ENCODE measurements at places on chromosomes 7 and 10. TPM values are rescaled to one million over a fixed set of nuclear protein-coding genes. Genes with fewer than 3 reads are reported as not detected.
A peak's percentile ranks its signal among the peaks of the same experiment; 100 is the strongest.

DNA sequence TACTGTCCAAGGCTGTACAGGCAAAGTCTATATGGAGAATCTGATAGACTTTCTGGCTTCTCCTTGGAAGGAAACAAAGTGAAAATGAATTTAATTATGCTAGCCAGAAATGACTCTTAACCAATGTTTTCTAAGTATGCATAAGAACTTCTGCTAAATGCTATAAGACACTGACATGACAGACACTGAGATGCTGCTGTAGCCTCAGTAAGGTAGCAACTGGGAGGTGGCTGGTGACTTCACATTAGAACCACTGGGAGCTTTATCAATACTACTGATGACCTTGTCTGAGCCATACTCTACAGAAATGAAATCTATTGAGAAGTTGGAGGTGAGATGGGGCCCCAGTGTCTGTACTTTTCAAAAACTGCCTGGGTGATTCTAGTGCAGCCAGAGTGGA, 188.6 kb downstream of the ZNF365 start:
- DNase-seq = no peak
- H3K4me3 ChIP-seq = no peak overlapping the region
- H3K27me3 ChIP-seq = peaks cover 14% of the 10 kb centered on the region
- H3K27ac ChIP-seq = no peak overlapping the region

GRCh38 chr10:102476466-102477141, 25.3 kb upstream of the C10orf95 start:
- peaks cover 8% of the 10 kb centered on the region for H3K36me3 ChIP-seq
- H3K27ac ChIP-seq = no peak overlapping the region
- no peak overlapping the region for H3K4me3 ChIP-seq
- peaks cover 3% of the 10 kb centered on the region for H3K4me1 ChIP-seq
- DNase-seq = no peak

The GBF1 gene
- total RNA-seq = 48.7 TPM

GRCh38 chr7:100483090-100483721, 521 bp upstream of the NYAP1 start:
- peak overlapping the region; percentile 92 for H3K4me3 ChIP-seq
- H3K27me3 ChIP-seq = no peaks in the 10 kb centered on the region
- peak; percentile 88 for DNase-seq
- H3K4me1 ChIP-seq = peaks cover 21% of the 10 kb centered on the region
- H3K27ac ChIP-seq = peak overlapping the region; percentile 78

GRCh38 chr10:26311383-26311940, 94.9 kb downstream of the GAD2 start:
- no peak overlapping the region for H3K4me3 ChIP-seq
- no peak for DNase-seq
- no peak overlapping the region for H3K27ac ChIP-seq

The MLXIPL gene
- 27.8 TPM for total RNA-seq

GRCh38 chr7:87159538-87159937, 7.3 kb downstream of the DMTF1 start:
- DNase-seq = no peak
- H3K27ac ChIP-seq = no peak overlapping the region
- H3K27me3 ChIP-seq = no peaks in the 10 kb centered on the region

- no peak for DNase-seq
- H3K27ac ChIP-seq = no peak overlapping the region
- H3K4me1 ChIP-seq = no peaks in the 10 kb centered on the region
- no peaks in the 10 kb centered on the region for H3K36me3 ChIP-seq
Measured at GRCh38 chr7:155935726-155936125, 123.5 kb upstream of the SHH start.

The PPP1R17 gene
- 4.5 TPM for total RNA-seq

- H3K4me3 ChIP-seq = no peak overlapping the region
- H3K36me3 ChIP-seq = no peaks in the 10 kb centered on the region
- no peak for DNase-seq
- no peaks in the 10 kb centered on the region for H3K4me1 ChIP-seq
- H3K27ac ChIP-seq = no peak overlapping the region
Measured at GRCh38 chr10:27407271-27407670, 96.8 kb upstream of the RAB18 start.

DNA sequence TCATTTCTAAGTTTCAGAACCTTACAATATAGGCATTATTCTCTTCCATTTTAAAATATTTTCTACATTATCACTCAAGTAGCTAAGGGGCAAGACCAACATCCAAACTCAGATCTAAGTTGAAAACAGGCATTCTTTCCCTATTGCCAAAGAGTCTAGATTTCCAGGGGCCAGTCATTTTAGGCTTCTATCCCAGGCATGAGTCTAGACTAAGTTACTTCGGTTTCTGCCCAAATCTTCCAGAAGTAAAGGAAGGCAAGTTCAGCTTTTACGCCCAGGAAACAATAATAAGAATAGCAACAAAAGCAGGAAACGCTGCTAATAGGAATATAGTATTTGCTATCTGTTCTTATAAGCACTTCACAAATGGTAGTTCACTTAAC, 189.9 kb downstream of the DGKI start:
- no peaks in the 10 kb centered on the region for H3K36me3 ChIP-seq
- peaks cover 18% of the 10 kb centered on the region for H3K27me3 ChIP-seq
- no peak overlapping the region for H3K4me3 ChIP-seq
- no peak overlapping the region for H3K27ac ChIP-seq

- H3K27me3 ChIP-seq = no peaks in the 10 kb centered on the region
- H3K4me1 ChIP-seq = peaks cover 6% of the 10 kb centered on the region
Measured at GRCh38 chr7:19519443-19520021, 189.3 kb downstream of the POLR1F start.

DNA sequence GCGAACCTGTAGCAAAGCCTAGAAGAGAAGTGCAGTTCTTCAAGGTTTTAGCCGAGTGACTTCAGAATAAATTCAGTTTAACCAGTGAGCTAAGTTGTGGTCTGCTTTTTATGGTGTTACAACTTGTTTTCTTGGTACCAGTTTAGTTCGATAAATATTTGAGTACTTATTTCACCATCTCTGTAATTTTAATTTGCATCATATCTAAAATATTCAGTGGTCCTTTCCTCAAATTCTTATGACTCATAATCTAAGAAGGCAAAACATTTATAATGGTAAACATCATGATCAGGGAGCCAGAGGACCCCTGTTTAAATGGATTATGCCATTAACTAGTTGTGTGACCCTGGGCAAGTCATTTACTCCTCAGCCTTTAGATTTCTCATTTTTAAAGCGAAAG, 4.1 kb upstream of the BMPER start:
- no peaks in the 10 kb centered on the region for H3K36me3 ChIP-seq
- no peak overlapping the region for H3K4me3 ChIP-seq
- H3K27ac ChIP-seq = no peak overlapping the region
- peaks cover 5% of the 10 kb centered on the region for H3K4me1 ChIP-seq
- H3K27me3 ChIP-seq = peaks cover 59% of the 10 kb centered on the region

GRCh38 chr7:34845666-34846361, 187.8 kb downstream of the NPSR1 start:
- peaks cover 9% of the 10 kb centered on the region for H3K4me1 ChIP-seq
- DNase-seq = no peak
- no peak overlapping the region for H3K4me3 ChIP-seq
- H3K27ac ChIP-seq = no peak overlapping the region
- H3K27me3 ChIP-seq = no peaks in the 10 kb centered on the region

The SFTPA1 gene
- 0.22 TPM for total RNA-seq

GRCh38 chr7:8592167-8592566, 158.8 kb downstream of the NXPH1 start:
- no peak overlapping the region for H3K27ac ChIP-seq
- no peak for DNase-seq
- no peaks in the 10 kb centered on the region for H3K36me3 ChIP-seq
- no peaks in the 10 kb centered on the region for H3K4me1 ChIP-seq
- no peak overlapping the region for H3K4me3 ChIP-seq

DNA sequence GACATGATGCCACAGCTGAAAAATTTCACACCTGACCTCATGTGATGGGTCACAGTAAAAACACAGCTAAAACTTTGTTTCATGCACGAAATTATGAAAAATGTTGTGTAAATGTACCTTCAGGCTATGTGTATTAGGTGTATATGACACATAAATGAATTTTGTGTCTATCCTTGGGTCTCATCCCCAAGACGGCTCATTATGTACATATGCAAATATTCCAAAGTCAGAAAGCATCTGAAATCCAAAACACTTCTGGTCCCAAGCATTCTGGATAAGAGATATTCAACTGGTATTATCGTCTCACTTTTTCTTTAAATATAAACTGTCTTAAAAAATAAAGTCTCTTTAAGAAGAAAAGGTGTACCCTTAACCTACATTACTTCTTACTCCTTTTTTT, 145.4 kb downstream of the ATXN7L1 start:
- H3K4me3 ChIP-seq = no peak overlapping the region
- H3K4me1 ChIP-seq = peaks cover 6% of the 10 kb centered on the region
- no peak for DNase-seq
- H3K27me3 ChIP-seq = no peaks in the 10 kb centered on the region
- peaks cover 8% of the 10 kb centered on the region for H3K36me3 ChIP-seq
- H3K27ac ChIP-seq = no peak overlapping the region

The C10orf105 gene
- not detected for total RNA-seq

DNA sequence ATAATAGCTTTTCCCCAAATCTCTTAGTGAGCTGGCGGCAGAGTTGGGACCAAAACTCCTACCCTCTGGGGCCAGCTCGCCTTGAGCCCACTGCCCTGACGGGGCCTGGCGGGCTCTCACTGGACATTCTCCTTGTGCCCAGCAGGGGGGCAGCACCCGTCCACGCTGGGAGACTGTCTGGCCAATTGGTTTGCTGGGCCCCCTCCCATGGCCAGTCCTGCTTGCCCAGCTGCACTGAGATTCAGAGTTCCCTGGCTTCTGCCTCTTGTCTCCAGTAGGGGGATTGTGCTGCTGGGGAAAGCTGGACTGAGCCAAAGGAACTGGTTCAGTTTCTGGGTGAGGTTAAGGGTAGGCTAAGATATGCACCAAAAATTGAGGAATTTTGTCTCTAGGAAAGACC, 59.8 kb downstream of the RAMP3 start:
- no peak overlapping the region for H3K4me3 ChIP-seq
- no peak overlapping the region for H3K27ac ChIP-seq
- peaks cover 7% of the 10 kb centered on the region for H3K4me1 ChIP-seq
- DNase-seq = no peak
- H3K27me3 ChIP-seq = peaks cover 39% of the 10 kb centered on the region

The LUC7L2 gene
- 83.5 TPM for total RNA-seq

The ELFN1 gene
- total RNA-seq = 5.8 TPM

The SPDYE16 gene
- total RNA-seq = 0.51 TPM

The EPO gene
- total RNA-seq = 0.22 TPM

- H3K4me1 ChIP-seq = peaks cover 5% of the 10 kb centered on the region
- H3K27me3 ChIP-seq = peaks cover 9% of the 10 kb centered on the region
- no peaks in the 10 kb centered on the region for H3K36me3 ChIP-seq
- H3K27ac ChIP-seq = no peak overlapping the region
- no peak for DNase-seq
Measured at GRCh38 chr10:99364125-99364524, 35.0 kb downstream of the CNNM1 start.

The OR2A25 gene
- total RNA-seq = not detected

The SPDYE1 gene
- not detected for total RNA-seq

DNA sequence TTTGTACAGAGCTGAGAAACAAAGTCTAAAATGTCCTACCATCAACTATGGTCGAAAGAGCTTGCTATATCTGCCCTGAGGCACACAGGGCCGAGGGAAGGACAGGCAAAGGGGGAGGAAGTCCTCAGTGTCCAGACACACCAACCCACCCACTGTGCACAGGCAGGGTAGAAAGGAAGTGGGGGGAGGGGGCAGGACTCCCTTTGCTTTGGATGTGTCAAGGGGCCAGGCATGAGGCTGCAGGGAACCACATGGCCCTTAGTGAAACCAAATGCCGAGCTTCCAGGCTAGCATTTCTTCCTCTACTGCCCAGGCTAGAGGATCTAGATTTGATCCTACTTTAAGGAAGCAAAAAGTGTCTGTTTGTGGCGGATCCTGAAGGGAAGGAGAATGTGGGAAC, 28.6 kb downstream of the KCNH2 start:
- peak overlapping the region; percentile 29 for H3K27ac ChIP-seq
- DNase-seq = no peak
- H3K36me3 ChIP-seq = no peaks in the 10 kb centered on the region
- H3K4me1 ChIP-seq = peaks cover 23% of the 10 kb centered on the region
- peak overlapping the region; percentile 38 for H3K4me3 ChIP-seq

- DNase-seq = no peak
- no peaks in the 10 kb centered on the region for H3K4me1 ChIP-seq
- peaks cover 9% of the 10 kb centered on the region for H3K27me3 ChIP-seq
- no peak overlapping the region for H3K4me3 ChIP-seq
- H3K27ac ChIP-seq = no peak overlapping the region
Measured at GRCh38 chr7:114540291-114540690, 125.7 kb downstream of the FOXP2 start.

DNA sequence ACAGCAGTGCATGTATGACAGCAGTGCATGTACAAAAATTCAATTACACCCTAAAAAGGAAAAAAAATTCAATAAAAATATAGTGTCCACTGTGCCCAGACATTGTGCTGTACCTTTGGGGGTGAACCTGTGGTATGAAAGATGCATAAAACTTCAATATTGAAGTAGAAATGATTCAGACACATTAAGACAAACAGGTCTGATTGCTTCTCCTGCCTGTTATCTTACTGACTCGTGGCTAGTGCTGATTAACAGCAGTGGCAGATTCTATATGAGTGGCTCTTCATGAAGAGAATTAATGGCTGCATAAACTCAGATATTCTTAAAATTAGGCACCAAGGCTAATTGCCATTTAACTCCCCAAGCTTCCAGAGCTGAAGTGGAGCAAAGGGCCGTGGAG, 37.9 kb downstream of the GATA3 start:
- no peak for DNase-seq
- H3K4me1 ChIP-seq = peaks cover 4% of the 10 kb centered on the region
- no peaks in the 10 kb centered on the region for H3K36me3 ChIP-seq
- H3K4me3 ChIP-seq = no peak overlapping the region
- no peaks in the 10 kb centered on the region for H3K27me3 ChIP-seq

GRCh38 chr10:120803972-120804371, 47.2 kb upstream of the WDR11 start:
- no peaks in the 10 kb centered on the region for H3K36me3 ChIP-seq
- H3K4me3 ChIP-seq = no peak overlapping the region
- H3K4me1 ChIP-seq = no peaks in the 10 kb centered on the region
- no peaks in the 10 kb centered on the region for H3K27me3 ChIP-seq
